Fibroblast of lung (primary cell): ENCODE measurements at places on chromosomes 12 and 14. TPM values are rescaled to one million over a fixed set of nuclear protein-coding genes. Genes with fewer than 3 reads are reported as not detected.

DNA sequence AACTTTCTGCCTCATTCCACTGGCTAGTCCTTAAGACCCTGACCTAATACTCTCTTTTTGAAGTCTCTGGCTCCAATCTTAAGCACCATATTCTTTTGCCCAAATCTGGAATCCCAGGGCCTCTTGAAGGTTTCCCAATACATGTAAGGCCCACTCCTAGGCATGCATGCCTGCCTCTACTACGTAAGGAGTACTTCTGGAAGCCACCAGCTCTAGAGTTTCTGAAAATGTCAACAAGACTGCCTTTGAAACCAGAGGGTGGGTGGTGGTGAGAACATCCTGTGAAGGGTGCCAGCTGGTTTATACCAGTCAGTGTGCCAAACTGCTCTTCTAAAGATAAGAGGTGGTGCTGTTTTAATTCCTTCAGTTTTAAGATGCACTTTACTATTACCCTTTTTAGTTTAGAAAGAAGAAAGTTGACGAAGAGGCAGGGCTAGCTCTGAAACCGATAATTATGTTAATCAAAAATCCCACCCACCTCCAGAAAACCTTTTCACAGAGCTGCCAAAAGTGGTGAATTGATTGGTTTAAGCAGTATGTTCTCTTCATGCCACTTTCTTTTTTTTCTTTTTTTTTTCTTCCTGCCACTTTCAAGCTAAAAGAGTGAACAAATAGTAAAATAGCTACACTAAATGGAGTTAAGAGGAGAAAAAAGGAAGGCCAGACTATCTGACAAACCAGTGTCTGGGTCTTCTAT lies 8.7 kb upstream of the WDR89 start:
- DNase-seq: no peak
- H3K27me3 ChIP-seq: no peaks in the 10 kb centered on the region

CLEC6A gene
- total RNA-seq: not detected in 2 replicates

DNA sequence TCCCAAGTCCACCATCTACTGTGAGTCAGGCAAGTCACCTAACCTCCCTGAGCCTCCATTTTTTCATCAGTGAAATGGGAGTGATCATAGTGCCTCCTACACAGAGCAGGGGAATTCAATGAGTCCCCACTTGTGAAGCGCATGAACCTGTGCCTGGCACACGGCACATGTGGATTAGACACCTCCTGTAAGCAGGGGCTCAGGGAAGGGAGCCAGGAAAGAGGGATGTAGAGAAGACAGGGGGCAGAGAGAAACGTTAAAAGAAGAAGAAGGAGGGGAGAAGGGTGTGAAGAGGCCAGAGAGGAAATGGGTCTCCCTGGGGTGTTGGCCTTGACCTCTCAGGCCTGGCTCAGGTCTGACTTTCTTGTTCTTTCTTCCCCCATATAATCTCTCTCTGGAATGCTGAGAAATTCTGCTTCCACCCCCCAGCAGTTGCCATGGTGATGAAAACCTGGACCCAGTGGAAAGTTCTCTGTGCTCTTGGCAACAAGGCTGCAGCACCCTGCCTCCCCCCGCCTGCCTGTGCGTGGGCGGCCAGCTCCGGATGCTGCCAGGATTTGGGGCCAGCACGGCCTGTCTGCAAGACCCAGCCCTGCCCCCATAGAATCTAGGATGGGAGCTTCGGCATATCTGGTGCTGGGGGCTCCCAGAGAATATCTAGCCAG lies 94.5 kb downstream of the CALM1 start:
- no peaks in the 10 kb centered on the region for H3K36me3 ChIP-seq
- H3K4me1 ChIP-seq: peaks cover 2% of the 10 kb centered on the region
- peak; percentile 20 for DNase-seq

FOXA1 gene
- under 0.01 TPM in 2 replicates for total RNA-seq

SLC8A3 gene
- under 0.01 TPM in 2 replicates for total RNA-seq

RPGRIP1 gene
- under 0.01 TPM in 1 of 2 replicates, not detected in the other for total RNA-seq
